ENCODE measurements at places on chromosomes 5 and 9.

- no peak for DNase-seq
Observed at GRCh38 chr9:116387934-116388698, 234.5 kb downstream of the PAPPA start.

GRCh38 chr9:135185060-135185459 is 97.6 kb downstream of the OLFM1 start:
- no peak for DNase-seq

DNA sequence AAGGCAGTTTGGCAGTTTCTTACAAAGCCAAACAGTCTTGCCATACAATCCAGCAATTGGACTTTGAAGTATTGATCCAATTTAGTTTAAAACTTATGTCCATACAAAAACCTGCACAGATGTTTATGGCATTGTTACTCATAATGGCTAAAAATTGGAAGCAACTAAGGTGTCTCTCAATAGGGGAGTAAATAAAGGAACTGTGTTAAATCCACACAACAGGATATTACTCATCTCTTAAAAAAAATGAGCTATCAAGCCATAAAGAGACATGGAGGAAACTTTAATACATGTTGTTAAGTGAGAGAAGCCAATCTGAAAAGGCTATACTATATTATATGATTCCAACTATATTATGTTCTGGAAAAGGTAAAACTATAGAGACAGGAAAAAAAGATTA is 313.6 kb upstream of the CD180 start:
- DNase-seq: no peak

DNA sequence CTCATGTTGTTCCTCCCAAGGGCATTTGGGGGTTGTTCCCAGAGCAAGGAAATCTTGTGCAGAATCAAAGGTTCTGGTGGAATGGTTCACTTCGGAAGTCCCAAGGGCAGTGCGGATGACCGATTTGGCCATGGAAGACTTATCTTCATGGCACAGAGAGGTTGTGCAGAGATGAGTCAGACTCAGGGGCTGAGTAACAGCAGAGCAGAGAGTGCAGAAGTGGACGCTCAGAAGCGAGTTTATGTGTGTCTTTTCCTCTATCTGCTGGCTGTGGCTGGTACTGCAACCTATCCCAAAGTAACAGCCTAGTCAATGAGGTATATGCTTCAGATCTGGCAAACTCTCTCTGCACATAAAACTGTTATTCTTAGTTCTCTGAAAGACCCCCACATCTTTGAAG is 118.1 kb downstream of the DPYSL3 start:
- DNase-seq: no peak

GRCh38 chr9:98884849-98885248 is 58.9 kb upstream of the COL15A1 start:
- no peak for DNase-seq

DNA sequence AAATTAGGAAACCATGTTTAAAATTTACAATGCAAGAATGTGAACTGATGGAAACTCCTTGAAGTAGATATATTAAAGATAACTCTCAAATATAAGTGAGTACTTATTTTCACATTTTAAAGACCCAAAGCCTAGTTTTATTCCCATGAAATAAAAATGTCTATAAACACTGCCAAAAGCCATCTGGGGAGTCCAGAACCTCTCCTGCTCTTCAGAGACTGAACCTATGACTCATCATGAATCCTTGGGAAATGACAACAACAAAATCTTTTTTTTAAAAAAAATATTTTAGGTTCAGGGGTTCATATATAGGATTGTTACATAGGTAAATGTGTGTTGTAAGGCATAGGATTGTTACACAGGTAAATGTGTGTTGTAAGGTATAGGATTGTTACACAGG is 33.8 kb upstream of the FYB1 start:
- DNase-seq: no peak

GRCh38 chr5:141420855-141421488 is at the start of gene PCDHGA11:
TSS of gene PCDHGA11 (plus strand) at chr5:141421051. CDS start at chr5:141421228, 177 bp downstream.
- DNase-seq: no peak

DNA sequence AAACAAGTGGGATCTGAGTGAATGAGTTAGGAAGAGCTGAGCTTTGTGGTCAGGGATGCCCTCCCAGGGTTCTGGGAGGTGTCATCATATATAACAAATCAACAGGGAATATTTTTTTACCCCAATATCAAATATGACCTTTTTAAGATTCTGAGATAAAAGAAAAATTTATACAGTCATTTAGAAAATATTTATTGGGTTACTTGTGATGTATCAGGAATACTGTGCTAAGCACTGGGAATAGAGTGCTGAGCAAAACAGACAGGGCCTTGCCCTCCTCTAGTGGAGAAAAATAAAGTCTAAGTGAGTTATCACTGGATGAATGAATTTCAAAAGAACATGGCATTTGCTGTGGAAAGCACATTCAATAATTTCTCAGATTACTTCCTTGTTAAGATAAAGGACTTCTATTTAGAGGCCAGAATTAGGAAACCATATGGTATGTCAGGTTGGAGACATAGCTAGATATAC is 102.9 kb downstream of the BOD1 start:
- DNase-seq: no peak

DNA sequence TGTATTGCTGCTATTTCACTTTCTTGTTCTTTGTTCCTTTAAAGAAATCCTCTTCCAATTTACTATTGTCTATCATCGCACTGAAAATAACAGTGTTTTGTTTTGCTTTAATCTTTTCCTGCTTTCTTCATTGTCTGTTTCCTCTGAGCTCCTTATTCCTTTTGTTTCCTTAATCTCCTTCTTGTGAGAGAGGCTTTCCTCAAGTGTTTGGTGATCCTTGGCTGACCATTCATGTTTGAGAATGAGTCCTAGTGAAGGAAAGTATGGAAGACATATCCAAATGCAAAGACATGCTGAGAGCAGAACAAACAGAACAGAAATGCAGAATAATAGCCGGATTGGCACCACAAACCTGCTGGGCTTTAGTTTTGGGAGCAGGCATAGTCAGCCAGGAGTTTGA is 42.0 kb upstream of the ENTREP1 start:
- no peak for DNase-seq

DNA sequence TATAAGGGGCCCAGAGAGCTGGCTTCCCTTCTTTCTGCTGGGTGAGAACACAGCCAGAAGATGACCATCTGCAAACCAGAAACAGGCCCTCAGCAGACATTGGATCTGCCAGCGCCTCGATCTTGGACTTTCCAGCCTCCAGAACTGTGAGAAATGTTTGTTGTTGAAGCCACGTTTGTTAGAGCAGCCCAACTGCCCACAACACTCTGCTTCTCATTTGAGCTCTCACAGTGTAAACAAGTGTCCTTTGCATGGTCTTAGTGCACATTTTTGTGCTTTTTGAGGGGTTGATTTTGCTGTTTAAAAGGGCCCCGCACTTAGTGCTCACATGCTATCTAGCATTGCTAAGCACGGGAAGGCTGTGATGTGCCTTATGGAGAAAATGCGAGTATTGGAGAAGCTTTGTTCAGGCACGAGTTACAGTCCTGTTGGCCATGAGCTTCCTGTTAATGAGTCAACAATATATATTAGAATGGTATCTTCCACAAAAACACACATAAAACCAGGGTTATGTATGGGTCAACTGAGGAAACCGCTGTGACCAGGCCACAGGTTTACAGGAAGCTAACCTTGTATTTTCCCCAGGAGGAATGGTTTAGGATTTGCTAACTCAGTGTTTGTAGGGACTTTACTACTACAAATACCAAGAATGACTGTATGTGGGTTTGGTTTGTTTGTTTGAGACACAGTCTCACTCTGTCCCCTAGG is 11.9 kb downstream of the CMBL start:
- no peak for DNase-seq

DNA sequence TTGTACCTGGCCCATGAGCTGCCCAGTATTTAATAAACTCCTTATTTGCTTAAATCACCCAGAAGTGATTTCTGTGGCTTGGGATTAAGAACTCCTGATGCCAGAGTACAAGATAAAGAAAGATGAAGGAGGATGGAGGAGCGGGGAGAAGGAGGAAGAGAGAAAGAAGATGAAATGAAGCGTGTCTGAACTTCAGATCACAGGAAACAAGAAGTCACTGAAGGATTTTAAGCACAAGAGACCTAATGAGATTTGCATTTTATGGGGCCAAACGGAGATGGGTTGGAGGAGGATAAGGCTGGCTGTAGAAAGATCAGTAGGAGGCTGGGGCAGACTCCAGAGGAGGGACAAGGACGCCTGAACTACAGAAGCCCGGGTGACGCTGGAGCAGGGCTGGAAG is 3.1 kb downstream of the EIF4E1B start:
- no peak for DNase-seq

Data from C1 segment of cervical spinal cord (tissue), 14 donors.